Uterus (tissue), 4 donors: ENCODE measurements at places on chromosomes 5 and 9. TPM values are rescaled to one million over a fixed set of nuclear protein-coding genes. Genes with fewer than 3 reads are reported as not detected.

DNA sequence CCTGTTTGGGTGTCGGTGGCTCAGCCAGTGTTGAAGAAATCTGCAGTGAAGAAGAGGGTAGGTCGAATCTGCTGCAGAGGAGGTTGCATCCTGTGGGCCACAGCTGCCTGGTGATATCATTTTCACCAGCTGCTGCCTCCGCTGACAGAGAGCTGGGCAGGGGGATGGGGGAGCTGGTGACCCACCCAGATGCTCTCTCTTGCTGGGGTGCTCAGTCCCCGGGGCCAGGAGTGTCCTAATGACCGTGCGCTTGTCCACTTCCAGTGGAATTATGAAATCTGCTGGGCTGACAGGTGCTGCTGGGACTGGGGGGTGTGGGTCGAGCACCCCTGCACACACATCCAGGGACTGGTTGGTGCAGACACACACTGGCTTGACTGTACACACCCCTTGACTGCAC is 83.2 kb upstream of the IRX4 start:
- DNase-seq, result no peak

DNA sequence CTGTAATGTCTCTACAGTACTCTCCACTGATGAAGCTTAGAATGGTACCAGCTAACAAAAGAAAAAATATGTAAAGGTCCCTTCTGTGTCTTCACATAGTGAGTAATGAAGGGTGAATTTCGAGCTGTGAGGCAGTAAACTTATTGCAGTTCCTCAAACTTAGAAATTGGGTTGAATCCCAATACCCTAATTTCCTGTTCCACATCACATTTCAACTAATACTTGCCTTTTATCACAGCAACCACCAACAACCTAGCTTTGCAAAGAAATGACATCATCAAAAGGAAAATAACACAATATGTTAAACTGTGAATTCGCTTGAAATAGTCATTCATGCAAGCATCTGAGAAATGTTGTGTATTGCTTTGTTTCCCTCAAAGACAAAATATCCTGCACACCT is 9.4 kb upstream of the TNFAIP8 start:
- DNase-seq, result no peak

DNA sequence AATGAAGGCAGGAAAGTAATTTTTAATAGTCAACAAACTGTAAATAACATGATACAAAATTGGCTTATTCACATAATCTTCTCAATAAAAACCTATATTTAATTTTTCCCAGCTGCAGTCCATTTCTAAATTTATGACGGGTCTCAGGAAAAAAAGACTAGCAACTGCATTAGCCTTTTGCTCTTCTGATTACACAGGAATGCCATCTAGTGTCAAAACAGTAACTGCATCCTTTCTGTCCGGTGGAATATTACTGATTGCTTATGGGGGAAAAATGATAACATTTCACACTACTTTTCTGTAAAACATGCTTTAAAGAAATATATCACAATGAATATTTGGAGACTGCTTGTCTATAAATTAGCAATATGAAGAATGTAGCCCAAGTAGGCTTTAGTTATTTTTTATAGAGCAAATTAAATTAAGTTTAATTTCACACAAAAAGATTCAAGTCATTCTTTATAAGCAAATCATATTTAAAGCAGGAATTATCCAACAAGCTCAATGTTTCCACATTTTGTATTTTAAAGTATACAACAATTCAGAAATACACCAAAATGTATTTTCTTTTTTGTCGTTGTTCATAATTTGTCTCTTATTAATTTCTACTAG is 534.7 kb downstream of the CDH10 start:
- DNase-seq, result no peak

DNA sequence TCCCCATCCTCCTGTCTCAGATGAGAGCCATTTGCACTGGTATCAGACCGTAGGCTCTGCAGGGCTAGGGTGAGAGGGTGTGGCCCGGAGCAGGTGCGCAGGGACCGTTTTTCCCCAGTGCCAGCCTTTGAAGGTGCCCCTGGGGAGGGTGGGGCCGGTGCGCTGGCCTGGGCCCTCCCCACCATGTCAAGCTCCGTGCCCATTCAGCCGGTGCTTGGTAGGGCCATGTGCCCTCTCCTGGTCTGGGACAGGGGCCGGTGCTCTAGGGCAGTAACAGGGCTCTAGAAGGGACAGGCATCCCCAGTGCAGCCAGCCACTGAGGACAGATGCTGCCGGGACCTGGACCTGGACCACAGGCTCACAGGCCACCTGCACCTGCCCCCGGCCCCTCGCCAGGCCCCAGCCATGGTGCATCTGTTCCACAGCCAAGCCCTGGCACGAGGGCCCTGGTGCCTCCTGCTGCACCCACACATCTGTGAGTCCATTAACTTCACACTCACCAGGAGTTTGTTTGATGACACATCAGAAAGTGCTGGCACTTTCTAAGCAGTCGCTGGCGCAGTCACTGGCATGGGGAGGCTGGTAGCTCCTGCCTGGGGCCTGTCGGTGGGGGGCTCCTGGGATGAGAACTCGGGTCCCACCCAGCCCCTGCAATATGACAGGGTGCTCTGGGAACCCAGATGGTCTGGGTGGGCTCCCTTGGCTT is 5.0 kb upstream of the QRFP start:
- DNase-seq, result no peak

GRCh38 chr9:94804316-94804715 is 77.8 kb downstream of the AOPEP start:
- no peak for DNase-seq

DNA sequence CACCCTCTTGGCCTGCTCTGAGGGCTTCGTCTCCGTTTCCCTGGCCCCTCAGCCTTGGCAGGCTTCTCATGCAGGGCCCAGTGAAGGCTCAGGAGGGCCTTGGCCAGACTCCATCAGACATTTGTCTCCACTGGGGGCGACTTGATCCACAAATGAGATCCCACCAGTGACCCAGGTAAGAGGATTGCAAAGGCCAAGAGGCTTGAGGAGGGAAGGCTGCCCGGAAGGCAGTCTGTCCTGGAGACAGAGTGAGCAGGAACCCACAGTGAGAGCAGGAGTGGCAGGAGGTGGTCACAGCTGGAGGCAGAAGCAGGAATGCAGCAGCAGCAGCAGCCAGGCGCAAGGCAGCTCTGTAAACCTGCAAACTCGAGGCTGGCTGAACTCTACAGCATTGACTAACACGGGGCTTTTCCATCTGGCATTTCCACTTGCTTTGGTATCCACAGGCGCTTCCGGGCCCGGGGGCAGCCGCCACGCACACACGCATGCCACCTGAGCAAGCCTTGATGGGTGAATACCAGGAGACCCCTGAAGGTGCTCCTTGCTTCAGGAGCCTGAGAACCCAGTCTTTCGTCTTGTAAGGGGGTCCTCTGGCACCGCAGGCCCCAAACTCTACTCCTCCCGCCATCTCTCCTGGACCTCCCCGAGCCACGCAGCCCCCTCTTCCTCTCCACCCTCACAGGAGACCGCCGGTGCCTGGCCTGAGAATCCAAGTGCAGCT is 14.7 kb downstream of the MGAT1 start:
- DNase-seq, result no peak

DNA sequence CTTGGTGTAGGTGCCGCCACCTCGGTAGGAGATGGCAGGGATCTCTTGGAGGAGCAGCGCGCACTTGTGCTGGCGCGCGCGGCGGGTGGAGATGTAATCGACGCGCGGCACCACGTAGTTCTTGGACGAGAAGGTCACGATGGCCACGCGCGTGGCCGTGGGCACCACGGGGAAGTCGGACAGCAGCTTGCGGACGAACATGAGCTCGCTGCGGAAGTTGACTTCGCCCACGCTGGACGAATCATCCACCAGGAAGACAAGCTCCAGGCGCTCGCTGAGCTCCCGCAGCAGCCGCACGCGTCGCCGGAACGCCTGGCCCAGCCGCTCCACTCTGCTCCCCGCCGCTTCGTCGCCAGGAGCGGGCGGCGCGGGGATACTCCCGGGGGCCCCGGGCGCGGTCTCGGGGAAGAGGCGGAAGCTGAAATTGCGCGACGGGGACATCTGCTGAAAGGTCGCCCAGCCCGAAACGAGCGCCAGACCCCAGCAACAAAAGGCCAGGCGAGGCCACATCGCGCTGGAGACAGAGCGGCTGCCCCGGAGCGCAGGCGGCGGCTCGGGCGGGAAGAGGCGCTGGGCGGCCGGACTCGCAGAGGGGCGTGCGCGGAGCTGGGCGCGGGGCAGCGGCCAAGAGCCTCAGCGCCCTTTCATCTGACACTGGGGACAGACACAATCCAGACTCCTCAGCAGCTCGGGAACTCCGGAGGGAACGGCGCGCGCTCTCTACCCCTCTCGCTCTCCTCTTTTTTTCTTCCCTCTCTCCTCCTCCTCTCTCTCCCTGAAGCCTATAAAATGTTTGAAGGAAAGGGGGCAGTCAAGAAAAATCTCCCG is at the start of gene SVEP1:
Gene SVEP1, minus strand, starts transcription at position 708 of the 828 bp plus-strand sequence. Its CDS starts 198 bp downstream, at position 510.
- DNase-seq, result peak; percentile 31

DNA sequence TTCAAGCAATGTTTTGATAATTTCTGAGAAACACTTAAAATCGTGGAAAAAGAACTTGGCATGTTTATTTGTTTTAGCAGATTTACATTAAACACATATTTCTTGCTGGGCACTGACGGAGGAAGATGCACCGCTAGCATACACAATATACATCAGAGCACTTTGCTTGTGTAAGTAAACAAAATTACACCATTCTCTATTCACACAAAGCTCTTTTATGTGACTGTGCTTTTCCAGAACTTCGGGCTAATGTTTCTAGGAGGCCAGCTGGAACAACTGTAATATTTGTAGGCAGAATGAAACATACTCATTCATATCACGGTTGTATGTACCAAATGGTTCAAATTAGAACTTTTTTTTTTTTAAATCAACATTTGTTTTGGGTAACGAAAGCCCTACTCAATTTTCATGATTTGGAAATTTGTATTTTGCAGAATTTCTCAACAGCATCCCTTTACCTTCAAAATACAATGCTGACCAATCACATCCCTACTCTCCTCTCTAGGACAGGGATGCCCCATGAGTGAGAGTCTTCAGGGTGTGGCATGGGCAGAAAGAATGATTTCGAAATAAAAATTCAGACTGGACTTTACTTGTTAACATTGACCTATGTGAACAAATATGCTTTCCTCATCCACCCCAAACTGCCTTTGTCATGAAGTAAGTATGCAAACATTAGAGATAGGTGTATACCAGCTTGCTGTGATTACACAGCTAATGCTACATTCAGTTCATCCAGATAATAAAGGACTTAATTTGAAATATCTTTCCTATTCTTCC is 425.1 kb downstream of the BNC2 start:
- no peak for DNase-seq

DNA sequence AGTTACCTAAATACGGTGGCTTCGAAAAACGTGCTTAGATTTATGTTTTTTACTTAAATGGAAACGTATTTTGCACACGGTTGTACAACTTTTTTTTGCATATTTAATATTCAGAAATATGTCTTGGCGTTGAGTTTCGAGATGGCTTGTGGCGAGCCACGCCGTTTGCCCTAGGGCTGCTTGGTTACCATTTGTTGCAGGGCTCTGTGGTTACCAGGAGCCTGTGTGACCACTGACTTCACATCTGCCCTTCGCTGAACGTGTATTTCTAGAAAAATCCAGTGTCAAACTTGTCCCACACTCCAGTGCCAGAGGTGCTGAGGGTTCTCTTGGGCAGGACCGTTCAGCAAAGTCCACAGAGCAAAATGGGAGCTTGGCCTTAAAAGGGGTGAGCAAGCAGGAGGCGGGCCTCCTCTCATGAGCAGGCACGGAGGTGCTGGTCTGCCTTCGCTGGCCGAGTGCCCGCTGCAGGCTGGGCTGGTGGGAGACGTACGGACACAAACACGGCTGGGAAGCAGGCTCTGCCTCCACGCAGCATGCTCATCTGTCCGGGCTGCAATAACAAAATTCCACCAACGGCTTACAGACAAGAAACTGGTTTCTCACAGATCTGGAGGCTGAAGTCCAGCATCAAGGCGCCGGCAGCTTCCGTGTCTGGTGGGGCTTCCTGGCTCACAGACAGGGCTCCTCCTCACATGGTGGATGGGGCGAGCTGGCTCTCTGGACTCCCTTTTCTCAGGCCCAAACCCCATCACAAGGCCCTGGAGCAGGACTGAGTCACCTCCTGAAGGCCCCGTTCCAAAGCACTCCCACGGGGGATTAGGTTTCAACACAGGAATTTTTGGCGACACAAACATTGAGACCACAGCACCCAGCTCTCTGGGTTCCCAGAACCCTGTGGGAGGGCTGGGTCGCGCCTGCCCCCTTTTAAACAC is 5.4 kb downstream of the MRPL36 start:
- no peak for DNase-seq

- no peak for DNase-seq
These were observed 629 bp downstream of the ZBTB26 start for GRCh38 chr9:122930541-122931225.

- no peak for DNase-seq
These were observed 49.0 kb upstream of the FOXI1 start for GRCh38 chr5:170056561-170057267.

- no peak for DNase-seq
These were observed 57.0 kb upstream of the MROH2B start for GRCh38 chr5:41127967-41128690.

DNA sequence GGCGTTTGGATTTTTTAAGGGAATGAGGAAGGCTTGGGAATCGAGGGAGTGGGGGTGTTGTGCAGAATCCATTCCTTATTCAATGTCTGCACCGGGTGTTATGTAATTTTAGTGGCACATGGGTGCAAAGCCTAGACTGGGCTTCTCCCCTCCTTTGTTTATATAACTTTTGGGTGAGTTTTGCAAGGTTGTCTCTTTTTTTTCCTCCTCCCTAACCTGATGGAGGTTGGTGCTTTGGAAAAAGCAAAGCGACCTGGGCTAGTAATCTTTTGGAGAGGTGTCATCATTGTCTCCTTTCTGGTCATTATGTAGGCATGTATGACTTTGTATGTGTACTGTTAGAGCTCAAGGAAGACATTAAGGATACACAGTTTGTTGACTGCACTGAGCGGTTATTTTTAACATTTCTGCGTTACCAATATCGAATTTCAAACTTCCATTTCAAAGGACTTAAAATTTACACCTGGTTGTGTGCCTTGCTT is 3.1 kb downstream of the SMARCA2 start:
- no peak for DNase-seq

GRCh38 chr9:129887334-129888292 is 52.4 kb downstream of the USP20 start:
- DNase-seq, result peak; percentile 49

- DNase-seq, result no peak
These were observed 135.3 kb downstream of the HOMER1 start for GRCh38 chr5:79378510-79379186.

GRCh38 chr5:56564541-56565282 is 250.6 kb upstream of the MAP3K1 start:
- DNase-seq, result no peak

DNA sequence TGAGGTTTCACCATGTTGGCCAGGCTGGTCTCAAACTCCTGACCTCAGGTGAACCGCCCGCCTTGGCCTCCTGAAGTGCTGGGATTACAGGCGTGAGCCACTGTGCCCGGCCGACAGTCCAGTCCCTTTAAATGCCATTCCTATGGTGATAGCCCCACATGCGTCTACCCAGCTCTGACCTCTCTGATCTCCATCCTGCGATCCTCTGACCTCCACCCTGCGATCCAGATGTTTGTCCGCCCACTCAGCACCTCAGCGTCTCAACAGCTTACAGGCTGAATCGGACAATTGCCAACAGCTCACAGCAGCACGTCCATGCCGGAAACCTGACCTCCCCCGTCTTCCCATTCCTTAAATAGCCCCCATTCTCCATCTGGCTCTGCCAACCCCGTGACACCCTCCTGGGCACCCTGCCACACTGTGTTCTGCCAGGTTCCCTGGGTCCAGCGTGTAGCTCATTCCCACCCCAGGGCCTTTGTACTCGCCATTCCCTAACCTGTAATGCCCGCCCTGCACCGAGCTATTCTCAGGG is 44.0 kb upstream of the RNU6ATAC start:
- peak; percentile 24 for DNase-seq

CACFD1 gene
- 21.6 TPM for total RNA-seq

TMEFF1 gene
- not detected for total RNA-seq

SLIT3 gene
- 9.4 TPM for total RNA-seq

CAPSL gene
- total RNA-seq, result 7.7 TPM

PCDHGB4 gene
- 8.2 TPM for total RNA-seq
